Activated naive CD8-positive, alpha-beta T cell treated with anti-CD3 and anti-CD28 coated beads, Interleukin-2, amount 50 U/mL, for 16 hours (primary cell): ENCODE measurements at places on chromosomes 5 and 9.

- DNase-seq, result no peak
Measured at GRCh38 chr5:137091472-137091871, 407.7 kb downstream of the SPOCK1 start.

DNA sequence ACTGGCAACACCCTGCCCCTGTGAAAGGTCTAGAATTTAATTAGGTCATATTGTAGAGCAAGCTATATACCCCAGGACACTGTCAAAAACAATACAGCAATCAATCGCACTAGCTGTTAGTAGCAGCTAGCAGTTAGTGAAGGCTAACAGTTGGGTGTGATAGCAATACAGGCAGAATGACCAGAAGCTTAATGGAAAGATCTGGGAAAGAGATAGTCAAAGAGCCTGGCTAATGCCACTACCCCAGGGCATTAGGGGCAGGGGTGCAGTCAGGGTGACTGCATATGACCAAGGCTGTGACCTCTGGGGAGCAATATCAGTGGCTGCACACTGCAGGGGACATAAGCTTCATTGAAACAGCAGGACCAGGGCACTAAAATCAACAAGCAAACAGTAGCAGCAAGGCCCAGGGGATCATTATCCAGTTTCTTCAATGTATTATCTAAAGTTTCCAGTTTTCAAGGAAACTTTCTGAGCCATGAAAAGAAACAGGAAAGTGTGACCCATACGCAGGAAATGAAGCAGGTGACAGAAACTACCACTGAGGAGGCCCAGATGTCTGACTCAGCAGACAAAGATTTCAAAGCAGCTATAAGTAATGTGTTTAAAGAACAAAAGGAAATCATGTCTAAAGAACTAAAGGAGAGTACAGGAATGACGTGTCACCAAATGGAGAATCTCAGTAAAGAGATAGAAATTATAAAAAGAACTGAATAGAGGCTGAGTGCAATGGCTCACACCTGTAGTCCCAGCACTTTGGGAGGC, 82.4 kb downstream of the ZNF354C start:
- DNase-seq, result no peak

GRCh38 chr5:134526483-134527155, 1.1 kb downstream of the JADE2 start:
- DNase-seq, result peak; percentile 52

- DNase-seq, result no peak
Measured at GRCh38 chr9:121283080-121283398, 15.1 kb downstream of the GSN start.

DNA sequence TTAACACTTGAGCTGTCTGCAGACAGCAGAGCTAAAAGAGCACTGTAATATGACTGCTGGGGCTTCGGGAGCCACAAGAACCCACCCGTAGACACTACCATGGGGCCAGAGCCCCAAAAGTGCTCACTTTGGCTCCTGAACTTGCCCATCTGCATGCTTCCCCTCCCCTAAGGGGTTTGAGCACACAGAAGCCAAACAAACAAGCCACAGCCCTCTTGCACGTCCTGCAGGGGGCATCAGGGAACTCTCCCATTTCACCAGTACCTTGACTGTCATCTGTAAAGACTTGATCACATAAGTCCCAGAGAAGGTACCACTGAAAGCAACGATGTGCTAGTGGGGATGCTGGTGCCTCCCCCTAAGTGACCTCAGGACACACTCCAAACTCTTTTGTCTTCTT, 681.8 kb downstream of the SEMA5A start:
- DNase-seq, result no peak

- DNase-seq, result no peak
Measured at GRCh38 chr5:80711938-80712337, 57.2 kb upstream of the DHFR start.

GRCh38 chr9:105900123-105900522, 205.8 kb downstream of the TMEM38B start:
- DNase-seq, result no peak

- no peak for DNase-seq
Measured at GRCh38 chr9:108434502-108434901, 421.3 kb downstream of the ACTL7B start.

- no peak for DNase-seq
Measured at GRCh38 chr9:13278023-13278367, 1.5 kb downstream of the MPDZ start.

GRCh38 chr9:94773655-94774054, 47.2 kb downstream of the AOPEP start:
- no peak for DNase-seq

GRCh38 chr5:124034963-124035362, 523.0 kb downstream of the CSNK1G3 start:
- no peak for DNase-seq

DNA sequence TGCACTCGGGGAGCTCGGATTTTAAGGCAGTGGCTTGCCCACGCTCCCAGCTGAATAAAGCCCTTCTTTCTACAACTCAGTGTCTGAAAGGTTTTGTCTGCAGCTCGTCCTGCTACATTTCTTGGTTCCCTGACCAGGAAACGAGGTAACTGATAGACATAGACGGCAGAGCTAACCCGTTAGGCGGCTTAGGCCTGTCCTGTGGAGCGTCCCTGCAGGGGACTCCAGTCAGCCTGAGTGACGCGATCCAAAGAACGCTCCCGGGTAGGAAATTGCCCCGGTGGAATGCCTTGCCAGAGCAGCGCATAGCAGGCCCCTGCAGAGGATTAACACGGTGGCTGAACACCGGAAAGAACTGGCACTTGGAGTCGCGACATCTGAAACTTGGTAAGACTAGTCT, 1.8 kb upstream of the SELENOP start:
- no peak for DNase-seq

DNA sequence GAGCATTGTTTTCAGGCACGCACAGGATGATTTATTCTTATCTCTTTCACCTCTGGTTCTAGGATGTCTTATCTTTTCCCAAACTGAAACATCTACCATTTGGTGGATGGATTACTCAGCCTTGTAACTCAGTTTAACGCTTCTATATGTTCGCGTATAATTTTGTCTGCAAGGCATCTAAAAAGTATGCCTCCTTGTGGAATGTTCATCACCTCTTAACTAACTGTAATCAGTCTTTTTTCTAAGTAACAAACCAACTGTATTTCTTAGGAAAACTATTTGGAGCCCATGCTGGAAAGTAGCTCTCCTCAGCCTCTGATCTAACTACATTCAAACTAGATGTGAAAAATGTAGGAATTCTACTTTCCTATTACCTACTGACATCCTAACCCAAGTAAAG, 11.5 kb upstream of the F2RL2 start:
- no peak for DNase-seq

GRCh38 chr9:129725795-129726251, 27.0 kb downstream of the PTGES start:
- no peak for DNase-seq

GRCh38 chr9:76417394-76417793, 23.2 kb upstream of the RFK start:
- DNase-seq, result no peak

GRCh38 chr5:7250611-7251010, 145.3 kb upstream of the ADCY2 start:
- DNase-seq, result no peak

GRCh38 chr5:157431544-157432200, 28.3 kb upstream of the NIPAL4 start:
- DNase-seq, result no peak

GRCh38 chr5:42886635-42887034, 74.9 kb upstream of the SELENOP start:
- no peak for DNase-seq

DNA sequence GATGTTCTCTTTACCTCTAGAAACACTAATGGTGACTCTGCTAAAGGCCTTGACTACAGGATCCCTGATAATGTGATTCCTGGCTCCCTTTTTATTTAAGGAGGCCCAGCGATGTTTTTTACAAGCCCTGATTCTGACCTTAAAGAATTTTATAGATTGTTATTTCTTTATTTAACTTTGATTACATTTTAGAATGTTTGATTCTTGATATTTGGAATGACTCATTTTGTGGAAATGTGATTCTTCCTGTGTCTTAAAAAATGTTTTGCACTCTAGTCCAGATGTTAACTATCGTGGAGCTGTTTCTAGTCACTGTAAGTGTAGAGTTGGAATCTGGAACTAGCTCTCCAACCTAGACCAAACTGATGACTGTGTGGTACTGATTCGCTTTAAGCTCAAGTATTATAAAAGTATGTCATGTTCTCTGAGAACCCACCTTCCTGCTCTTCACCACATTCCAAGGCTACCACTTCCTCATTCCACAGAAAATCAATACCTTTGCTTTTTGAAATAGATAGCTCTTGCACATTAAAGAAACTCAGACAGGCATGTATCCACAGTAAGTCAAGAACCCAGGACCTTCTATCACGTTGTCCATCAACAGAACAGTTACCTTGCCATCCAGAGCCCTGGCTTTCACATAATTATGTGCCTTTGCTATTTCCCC, 65.2 kb downstream of the JMY start:
- DNase-seq, result no peak

GRCh38 chr5:178895615-178896571, at the start of gene ZFP2:
ZFP2 (plus strand) TSS chr5:178895913; CDS start chr5:178931314, 35,401 bp downstream.
- no peak for DNase-seq

DNA sequence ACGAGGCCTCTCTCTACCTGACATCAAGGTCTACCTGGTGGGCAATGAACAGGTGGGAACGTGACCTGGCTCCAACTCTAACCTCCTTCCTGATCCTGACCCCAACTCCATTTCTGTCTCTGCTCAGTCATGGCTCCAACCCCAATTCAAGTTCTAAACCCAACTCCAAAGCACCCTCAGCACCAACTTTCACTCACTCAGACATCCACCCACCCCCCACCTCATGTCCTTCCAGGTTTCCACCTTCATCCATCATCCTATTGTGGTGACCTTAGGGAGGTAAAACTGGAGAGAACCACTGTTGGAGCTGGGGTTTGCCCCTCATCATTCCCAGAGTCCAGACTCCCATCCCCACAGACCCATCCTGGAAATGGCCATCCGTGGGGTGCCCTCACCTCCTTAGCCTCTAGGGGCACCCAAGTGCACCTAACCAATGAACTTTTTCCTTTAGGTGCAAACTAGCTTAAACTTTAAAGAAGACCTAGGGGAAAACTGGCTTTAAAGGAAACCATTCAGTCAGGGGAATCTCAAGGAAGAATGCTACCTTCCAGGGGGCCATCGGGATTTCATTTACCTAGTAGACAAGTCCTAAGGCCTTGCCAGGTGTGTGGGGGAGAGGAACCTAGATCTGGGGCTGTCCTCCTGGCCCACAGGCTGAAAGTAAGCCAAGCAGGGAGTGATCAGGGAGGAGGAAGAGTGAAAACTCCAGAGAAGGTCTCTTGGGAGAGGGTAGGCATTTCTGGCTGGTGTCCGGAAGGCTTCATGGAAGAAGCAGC, 11.3 kb downstream of the RGS14 start:
- DNase-seq, result no peak

DNA sequence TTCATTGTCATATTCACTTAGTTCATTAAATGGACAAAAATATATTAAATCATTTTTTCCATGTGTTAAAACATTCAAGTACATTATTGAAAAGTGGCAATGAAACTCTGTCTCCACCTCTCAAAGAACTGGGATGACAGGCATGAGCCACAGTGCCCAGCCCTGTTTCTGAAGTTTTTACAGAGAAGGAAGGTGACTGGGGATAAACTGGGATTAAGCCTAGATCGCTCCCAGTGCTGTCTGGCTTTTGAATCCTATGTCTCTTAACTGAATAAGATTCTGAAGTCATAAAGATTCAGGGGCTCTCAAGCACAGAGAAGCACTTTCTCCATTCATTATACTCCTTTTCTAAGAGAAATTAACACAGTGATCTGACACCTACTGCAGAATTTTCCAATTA, 88.3 kb downstream of the SLC38A9 start:
- no peak for DNase-seq

GRCh38 chr9:89983411-89983810, 378.6 kb downstream of the GADD45G start:
- DNase-seq, result no peak

GRCh38 chr9:121837113-121837961, 185.9 kb downstream of the DAB2IP start:
- no peak for DNase-seq

- no peak for DNase-seq
Measured at GRCh38 chr9:71758277-71758676, 10.0 kb downstream of the CEMIP2 start.
